ENCODE measurements at places on chromosomes 6 and 20.

- DNase-seq, result no peak
These were observed 359.3 kb downstream of the SYNE1 start for GRCh38 chr6:152277826-152278329.

DNA sequence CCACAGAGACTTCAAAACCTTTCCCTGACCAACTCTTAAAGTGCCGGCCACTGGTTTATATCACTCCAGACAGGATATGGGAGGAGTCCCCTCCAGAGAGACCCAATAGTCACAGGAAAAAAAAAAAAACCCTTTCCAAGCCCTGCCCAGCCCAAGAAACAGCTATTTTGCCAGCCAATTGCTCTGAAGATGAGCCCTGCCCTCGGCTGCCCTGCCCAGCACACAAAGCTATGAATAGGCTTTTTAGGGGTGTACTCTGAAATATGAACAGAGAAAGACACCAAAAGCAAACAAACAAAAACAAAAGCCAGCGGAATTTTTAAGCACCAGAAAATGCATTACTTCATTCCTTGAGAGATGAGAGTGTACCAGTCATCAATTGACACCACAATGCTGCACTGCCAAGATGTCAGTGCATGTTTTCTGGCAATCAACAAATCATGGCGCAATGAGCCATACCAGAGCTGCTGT lies 275.1 kb downstream of the C6orf118 start:
- DNase-seq, result no peak

- peak; percentile 57 for DNase-seq
These were observed 31.1 kb upstream of the ENPP4 start for GRCh38 chr6:46098678-46099077.

DNA sequence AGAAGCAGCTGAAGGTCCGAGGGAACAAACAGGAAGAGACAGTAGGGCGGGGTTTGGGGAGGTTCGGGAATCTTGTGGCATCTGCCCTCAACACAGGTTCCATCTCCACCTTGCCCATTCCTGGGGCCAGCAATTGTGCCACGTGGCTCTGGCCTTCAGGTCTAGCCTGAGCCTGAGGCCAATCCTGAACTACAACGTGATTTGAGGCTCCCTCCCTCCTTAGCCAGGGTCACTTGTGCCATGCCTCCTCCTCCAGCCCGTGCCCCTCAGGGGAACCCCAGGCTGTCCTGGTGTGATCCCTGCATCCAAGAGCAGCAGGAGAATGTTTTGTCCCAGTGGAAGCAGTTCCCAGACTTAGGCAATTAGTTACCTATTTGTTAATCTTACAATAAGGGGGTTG lies 3.0 kb downstream of the CST9 start:
- DNase-seq, result no peak

DNA sequence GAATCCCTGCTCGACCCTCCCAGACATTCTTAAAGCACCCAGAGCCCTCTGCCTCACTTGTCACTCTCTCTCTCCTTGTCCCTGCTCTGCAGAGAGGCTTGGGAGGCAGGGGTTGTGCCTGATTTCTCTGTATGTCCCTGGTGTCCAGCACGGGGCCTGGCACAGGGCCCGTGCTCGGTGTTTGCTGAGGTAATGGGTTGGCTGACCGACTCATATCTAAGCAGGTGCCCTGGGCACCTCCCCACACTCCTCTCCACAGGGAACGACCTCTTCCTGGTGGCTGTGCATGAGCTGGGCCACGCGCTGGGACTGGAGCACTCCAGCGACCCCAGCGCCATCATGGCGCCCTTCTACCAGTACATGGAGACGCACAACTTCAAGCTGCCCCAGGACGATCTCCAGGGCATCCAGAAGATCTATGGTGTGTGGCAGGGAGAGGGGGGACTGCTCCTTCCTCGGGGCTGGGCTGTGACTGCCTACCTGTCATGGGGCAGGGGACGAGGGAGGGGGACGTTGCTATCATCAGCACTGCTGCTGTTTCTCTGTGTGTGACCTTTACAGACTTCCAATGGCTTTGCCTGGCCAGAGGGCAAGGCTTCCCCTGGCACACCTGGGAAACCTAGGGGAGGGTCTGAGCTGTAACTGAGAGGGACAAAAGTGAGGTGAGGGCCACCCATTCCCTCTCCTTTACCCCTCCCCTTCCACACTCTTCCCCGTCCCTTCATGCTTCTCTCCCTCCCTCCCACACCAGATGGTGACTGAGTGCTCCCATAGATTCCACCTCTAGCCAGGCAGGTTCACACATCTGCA lies 14.2 kb downstream of the MMP24OS start:
- DNase-seq, result no peak

DNA sequence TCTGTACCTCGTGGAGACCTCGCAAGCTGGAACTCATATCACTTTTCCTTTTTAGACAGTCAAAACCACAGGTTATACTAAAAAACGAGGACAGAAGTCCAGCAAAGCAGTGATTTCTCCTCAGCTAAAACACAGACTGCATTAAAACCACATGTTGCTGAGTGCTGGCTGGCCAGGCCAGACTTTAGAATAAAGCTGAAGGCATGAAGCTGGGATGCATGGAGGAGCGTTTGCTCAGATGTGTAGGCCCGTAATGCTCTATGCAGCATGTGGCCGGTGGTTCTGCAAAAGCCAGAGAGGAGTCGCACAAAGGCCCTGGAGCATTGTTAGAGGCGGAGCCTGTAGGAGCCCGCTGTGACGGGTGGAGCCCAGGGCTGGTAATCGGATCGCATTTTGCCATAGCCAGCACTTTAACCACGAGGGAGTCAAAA lies 83.6 kb downstream of the SMOC2 start:
- no peak for DNase-seq
